ENCODE measurements at places on chromosomes 11 and 22.

DNA sequence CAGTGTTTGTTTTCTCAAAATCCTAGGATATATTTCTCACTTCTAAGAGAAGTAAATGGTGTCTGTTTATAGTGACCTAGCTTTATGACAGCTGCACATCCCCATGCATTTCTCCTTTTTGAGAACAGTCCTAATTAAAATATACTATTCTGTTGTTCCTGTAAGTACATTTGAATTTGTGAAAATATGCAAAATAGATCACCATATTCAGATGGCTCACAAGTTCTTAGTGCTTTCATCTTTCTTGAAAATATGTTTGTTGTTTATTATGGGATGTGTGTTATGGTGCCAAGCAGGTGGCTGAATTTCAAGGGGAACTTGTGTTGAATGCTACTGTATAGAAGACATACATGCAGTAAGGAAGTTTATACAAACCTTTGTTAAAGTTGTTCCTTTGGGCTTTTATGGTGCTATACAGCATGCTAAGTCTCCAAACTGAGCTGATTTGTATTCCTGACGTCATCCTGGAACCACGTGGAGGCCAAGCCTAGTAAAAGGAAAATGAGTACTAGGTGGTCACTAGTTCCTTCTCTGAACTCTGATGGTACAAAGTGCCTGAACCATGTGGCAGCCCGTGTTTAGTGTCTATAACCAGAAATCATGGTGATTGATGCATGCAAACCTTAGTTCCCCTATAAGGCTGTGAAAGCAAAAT, 7.8 kb upstream of the VSTM5 start:
- DNase-seq = no peak

DNA sequence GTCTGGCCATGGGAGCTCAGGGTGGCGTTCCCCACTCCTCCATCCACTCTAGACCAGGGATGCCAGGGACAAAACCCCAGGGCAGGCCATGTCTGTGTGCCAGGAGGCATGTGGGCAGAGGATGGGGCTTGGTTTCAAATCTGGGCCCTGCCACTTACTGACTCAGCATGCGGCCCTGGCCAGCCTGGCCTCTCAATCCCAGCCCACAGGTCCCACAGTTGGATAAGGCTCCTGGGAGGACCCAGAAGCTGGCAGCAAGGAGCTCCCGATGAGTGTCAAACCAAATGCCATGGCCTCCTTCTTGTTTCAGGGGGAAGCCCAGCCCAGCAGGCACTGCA, 1290.4 kb downstream of the BRD1 start:
- DNase-seq = no peak

- no peak for DNase-seq
Measured at GRCh38 chr11:106072804-106073203, 4.3 kb downstream of the KBTBD3 start.

DNA sequence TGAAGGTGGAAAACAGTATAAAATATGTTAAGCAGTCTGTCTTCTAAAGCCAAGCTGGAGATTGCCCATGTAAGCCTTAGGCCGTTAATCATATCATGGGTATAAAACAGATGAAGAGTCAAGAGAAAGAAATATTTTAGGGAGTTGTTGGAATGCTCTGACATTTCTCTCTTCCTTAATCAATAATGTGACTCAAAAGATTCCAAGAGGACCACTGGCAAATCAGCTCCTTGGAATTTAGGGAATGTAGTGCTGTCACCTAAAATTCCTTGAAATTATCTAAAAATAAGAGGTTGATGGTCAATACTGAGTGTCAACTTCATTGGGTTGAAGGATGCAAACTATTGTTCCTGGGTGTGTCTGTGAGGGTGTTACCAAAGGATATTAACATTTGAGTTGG, 525.9 kb downstream of the KCNA4 start:
- DNase-seq = no peak

- DNase-seq = no peak
Measured at GRCh38 chr11:84981301-84981700, 645.8 kb downstream of the DLG2 start.

GRCh38 chr11:58923300-58923788, 15.9 kb upstream of the GLYATL1 start:
- DNase-seq = no peak

DNA sequence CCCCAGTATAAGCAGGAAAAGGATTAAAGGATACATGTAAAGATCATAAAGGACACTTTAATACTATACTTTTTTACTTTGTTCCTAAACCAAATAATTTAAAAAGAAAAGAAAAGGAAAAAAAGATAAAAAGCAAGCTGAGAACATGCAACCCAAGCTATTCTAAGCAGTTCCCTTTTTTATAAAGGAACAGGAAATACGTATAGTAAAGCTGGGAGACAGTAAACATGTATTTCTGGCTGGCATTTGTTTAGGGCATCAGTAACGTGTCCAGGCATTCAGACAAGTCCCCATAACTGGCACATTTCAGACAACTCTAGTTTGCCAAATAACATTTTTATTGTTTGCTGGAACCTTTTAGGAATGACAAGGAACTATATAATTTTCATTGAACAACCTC, 24.9 kb downstream of the BCO2 start:
- no peak for DNase-seq

Measured in NCI-H446 treated with DMSO at 0.1 percent for 48 hours (cell line).